ENCODE measurements at places on chromosomes 6 and 20. TPM values are rescaled to one million over a fixed set of nuclear protein-coding genes. Genes with fewer than 3 reads are reported as not detected.

The SAMD10 gene
- total RNA-seq, result 6.4 TPM

The C20orf144 gene
- total RNA-seq, result 0.30 TPM

The RBPJL gene
- 0.74 TPM for total RNA-seq

The MAS1 gene
- total RNA-seq, result not detected

The SLC44A4 gene
- 546 TPM for total RNA-seq

The TFAP2D gene
- total RNA-seq, result not detected

The DPM1 gene
- 43.9 TPM for total RNA-seq

The FNDC1 gene
- total RNA-seq, result 1.1 TPM

The C6orf52 gene
- 0.99 TPM for total RNA-seq

The ESR1 gene
- total RNA-seq, result 0.37 TPM

The CST4 gene
- total RNA-seq, result not detected

The MEI4 gene
- total RNA-seq, result not detected

The BMP7 gene
- 3.2 TPM for total RNA-seq

The CDH4 gene
- total RNA-seq, result not detected

The DHX35 gene
- total RNA-seq, result 16.9 TPM

The PKHD1 gene
- 0.10 TPM for total RNA-seq

The CLPSL1 gene
- not detected for total RNA-seq

The POM121L2 gene
- 0.13 TPM for total RNA-seq

The HIVEP1 gene
- total RNA-seq, result 22.2 TPM

The SERPINB6 gene
- total RNA-seq, result 139 TPM

The TAF11 gene
- 27.4 TPM for total RNA-seq

The ZNF334 gene
- 1.3 TPM for total RNA-seq

The ZNF831 gene
- 0.27 TPM for total RNA-seq

The EPHA7 gene
- total RNA-seq, result 4.4 TPM

The MMUT gene
- total RNA-seq, result 56.5 TPM

The KCNK5 gene
- total RNA-seq, result 39.6 TPM

The BTBD3 gene
- 33.8 TPM for total RNA-seq

The IL17F gene
- total RNA-seq, result not detected

The C6orf120 gene
- total RNA-seq, result 31.9 TPM

The NOTCH4 gene
- 3.7 TPM for total RNA-seq

The KCNK17 gene
- total RNA-seq, result not detected

The TCF21 gene
- 4.4 TPM for total RNA-seq

The ZFP57 gene
- not detected for total RNA-seq

The NKAPL gene
- total RNA-seq, result 0.29 TPM

The RIMS1 gene
- 0.17 TPM for total RNA-seq

The SMLR1 gene
- total RNA-seq, result not detected

The CD24 gene
- total RNA-seq, result 2,710 TPM

The SLC22A16 gene
- not detected for total RNA-seq

The ADIG gene
- total RNA-seq, result not detected

The ELOVL5 gene
- total RNA-seq, result 34.9 TPM

The MAP1LC3A gene
- 44.8 TPM for total RNA-seq

The L3MBTL3 gene
- total RNA-seq, result 13.1 TPM

The SIRPA gene
- 9.8 TPM for total RNA-seq

The LTV1 gene
- 11.0 TPM for total RNA-seq

The DEFB132 gene
- total RNA-seq, result not detected

The OLIG3 gene
- total RNA-seq, result not detected

The SUMO4 gene
- total RNA-seq, result 1.4 TPM

The EDN3 gene
- total RNA-seq, result 11.7 TPM

The UBD gene
- total RNA-seq, result 10.3 TPM

The SLC22A7 gene
- not detected for total RNA-seq

The ABRACL gene
- total RNA-seq, result 90.6 TPM

The HLA-DMA gene
- total RNA-seq, result 26.1 TPM

The GMPR gene
- total RNA-seq, result 3.4 TPM

The FRK gene
- 27.1 TPM for total RNA-seq

The SPDEF gene
- total RNA-seq, result 102 TPM

The MYT1 gene
- total RNA-seq, result 0.19 TPM

The RIPOR2 gene
- total RNA-seq, result 1.8 TPM
